Peyer's patch (tissue), 4 donors: ENCODE measurements at places on chromosomes 12 and 14. TPM values are rescaled to one million over a fixed set of nuclear protein-coding genes. Genes with fewer than 3 reads are reported as not detected.

GRCh38 chr14:25521616-25522015 is 471.7 kb upstream of the STXBP6 start:
- H3K36me3 ChIP-seq, result no peaks in the 10 kb centered on the region
- no peak overlapping the region for H3K4me3 ChIP-seq
- H3K27ac ChIP-seq, result no peak overlapping the region

- H3K27me3 ChIP-seq, result no peaks in the 10 kb centered on the region
- no peaks in the 10 kb centered on the region for H3K4me1 ChIP-seq
- no peak for DNase-seq
- no peak overlapping the region for H3K4me3 ChIP-seq
- H3K36me3 ChIP-seq, result no peaks in the 10 kb centered on the region
Observed at GRCh38 chr12:22103418-22103817, 57.4 kb downstream of the CMAS start.

- no peak for DNase-seq
- H3K36me3 ChIP-seq, result no peaks in the 10 kb centered on the region
- no peak overlapping the region for H3K27ac ChIP-seq
- H3K4me1 ChIP-seq, result no peaks in the 10 kb centered on the region
- H3K27me3 ChIP-seq, result no peaks in the 10 kb centered on the region
- no peak overlapping the region for H3K4me3 ChIP-seq
Observed at GRCh38 chr14:78324353-78324752, 154.2 kb downstream of the NRXN3 start.

LMNTD1 gene
- total RNA-seq, result not detected

DNA sequence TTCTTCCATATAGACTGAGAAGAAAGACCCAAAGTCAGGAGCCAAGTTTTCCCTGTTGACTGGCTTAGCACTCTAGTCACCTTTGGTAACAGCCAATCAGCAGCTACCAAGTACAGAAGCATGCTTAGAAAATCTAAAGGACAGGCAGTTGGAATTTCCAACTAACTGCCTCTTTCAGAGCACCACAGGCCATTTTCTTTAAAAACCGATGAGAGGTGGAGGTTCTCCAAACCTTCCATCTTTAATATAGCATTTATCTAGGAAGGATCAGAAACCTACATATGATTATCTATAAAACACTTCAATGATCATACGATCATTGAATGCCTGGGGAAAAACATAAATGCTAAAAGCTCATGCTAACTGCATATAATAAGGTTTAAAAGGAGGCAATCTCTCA is at the start of gene CATSPERB:
Gene CATSPERB (minus strand): TSS at position 101 of the 400 bp plus-strand sequence. CDS start 2,607 bp downstream, outside the sequence.
- H3K4me3 ChIP-seq, result no peak within 1 kb of the TSS
- H3K27me3 ChIP-seq, result no peaks in the 10 kb centered on the region
- no peaks in the 10 kb centered on the region for H3K36me3 ChIP-seq
- DNase-seq, result no peak

BCL11B gene
- total RNA-seq, result 9.9 TPM

AICDA gene
- 1.9 TPM for total RNA-seq

DNA sequence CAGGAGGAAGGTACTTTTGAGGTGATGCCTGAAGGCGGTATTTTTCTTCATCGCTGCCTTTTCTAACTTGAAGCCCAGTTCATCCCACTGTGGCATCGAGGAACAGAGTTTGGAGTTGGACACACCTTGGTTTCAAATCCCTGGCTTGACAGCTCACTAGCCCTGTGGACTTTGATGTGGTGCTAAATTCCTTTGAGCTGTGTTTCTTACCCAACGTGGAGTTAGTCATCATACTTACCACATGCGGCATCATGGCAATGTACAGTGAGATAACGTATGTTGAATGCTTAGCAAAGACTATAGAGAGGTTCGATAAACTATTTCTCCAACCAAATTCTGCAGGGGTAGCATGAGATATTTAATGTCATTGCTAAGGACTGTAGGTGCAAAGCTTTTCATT is 3.4 kb downstream of the PLEKHG3 start:
- no peaks in the 10 kb centered on the region for H3K27me3 ChIP-seq
- H3K4me1 ChIP-seq, result peaks cover 6% of the 10 kb centered on the region
- no peak overlapping the region for H3K4me3 ChIP-seq
- no peaks in the 10 kb centered on the region for H3K36me3 ChIP-seq

- no peak overlapping the region for H3K27ac ChIP-seq
- no peaks in the 10 kb centered on the region for H3K36me3 ChIP-seq
- H3K27me3 ChIP-seq, result no peaks in the 10 kb centered on the region
- H3K4me3 ChIP-seq, result no peak overlapping the region
- no peak for DNase-seq
- H3K4me1 ChIP-seq, result no peaks in the 10 kb centered on the region
Observed at GRCh38 chr12:110927546-110927945, 7.2 kb upstream of the MYL2 start.

OAS2 gene
- 18.2 TPM for total RNA-seq

DNA sequence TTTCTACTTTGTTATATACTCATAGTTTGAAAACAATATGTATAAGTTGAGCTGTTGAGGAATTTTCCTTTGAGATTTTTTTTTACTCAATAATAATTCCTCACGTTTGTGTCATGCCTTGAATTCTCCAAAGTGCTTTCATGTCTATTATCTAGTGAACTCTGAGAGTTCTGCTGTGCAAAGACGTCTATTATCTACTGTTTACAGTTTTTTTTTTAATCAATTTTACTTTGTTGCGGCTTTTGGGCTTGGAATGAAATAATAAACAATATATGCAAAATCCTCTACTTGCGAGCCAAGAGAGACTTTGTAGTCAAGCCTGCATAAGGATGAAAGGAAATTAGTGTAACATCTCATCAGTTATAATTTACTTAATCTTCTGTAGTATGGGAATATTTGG is 107.2 kb upstream of the FRMD6 start:
- no peak overlapping the region for H3K4me3 ChIP-seq
- H3K27ac ChIP-seq, result no peak overlapping the region
- H3K36me3 ChIP-seq, result no peaks in the 10 kb centered on the region
- H3K4me1 ChIP-seq, result no peaks in the 10 kb centered on the region
- no peaks in the 10 kb centered on the region for H3K27me3 ChIP-seq

CPNE6 gene
- not detected for total RNA-seq

- H3K4me3 ChIP-seq, result no peak overlapping the region
- no peak for DNase-seq
- H3K4me1 ChIP-seq, result no peaks in the 10 kb centered on the region
- H3K27ac ChIP-seq, result no peak overlapping the region
- H3K27me3 ChIP-seq, result no peaks in the 10 kb centered on the region
- H3K36me3 ChIP-seq, result no peaks in the 10 kb centered on the region
Observed at GRCh38 chr14:76925097-76925441, 98.9 kb downstream of the LRRC74A start.

HOXC9 gene
- 13.2 TPM for total RNA-seq

DNA sequence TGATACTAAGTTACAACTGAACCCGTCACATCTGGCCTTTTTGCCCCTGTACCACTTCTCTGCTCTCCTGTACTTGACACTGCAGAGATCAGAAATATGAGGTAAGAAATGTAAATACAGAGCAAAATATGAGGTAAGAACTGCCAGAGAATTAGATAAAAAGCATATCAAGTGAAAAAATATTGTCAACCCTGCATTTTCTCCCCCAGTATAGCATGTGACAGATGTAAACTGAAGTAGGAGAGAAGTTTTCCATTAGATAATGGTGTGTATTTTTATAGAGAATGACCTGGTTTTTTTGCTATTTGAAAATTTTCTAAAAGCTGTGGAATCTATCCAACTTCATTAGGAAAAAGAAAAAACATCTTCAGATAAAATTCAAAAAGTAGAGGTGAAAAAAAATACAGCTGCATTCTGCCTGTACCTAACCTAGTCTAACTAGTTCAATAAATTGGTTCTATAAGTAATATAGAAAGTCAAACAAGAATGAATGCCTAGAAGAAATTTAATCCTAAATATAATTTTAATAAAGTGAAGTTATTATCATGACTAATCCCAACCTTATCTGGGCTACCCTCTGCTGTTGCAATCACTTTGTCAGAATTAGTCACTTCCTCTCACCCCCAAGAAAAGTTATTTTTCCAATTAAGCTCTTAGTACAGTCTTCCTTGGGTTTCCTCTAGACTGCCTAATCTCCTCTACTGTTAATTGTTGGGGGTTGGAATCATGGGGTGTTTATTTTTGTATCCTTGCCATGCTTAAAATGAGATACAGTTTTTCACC is 210.0 kb downstream of the RASSF9 start:
- no peaks in the 10 kb centered on the region for H3K36me3 ChIP-seq
- no peak overlapping the region for H3K27ac ChIP-seq
- DNase-seq, result no peak
- H3K4me1 ChIP-seq, result no peaks in the 10 kb centered on the region

DNA sequence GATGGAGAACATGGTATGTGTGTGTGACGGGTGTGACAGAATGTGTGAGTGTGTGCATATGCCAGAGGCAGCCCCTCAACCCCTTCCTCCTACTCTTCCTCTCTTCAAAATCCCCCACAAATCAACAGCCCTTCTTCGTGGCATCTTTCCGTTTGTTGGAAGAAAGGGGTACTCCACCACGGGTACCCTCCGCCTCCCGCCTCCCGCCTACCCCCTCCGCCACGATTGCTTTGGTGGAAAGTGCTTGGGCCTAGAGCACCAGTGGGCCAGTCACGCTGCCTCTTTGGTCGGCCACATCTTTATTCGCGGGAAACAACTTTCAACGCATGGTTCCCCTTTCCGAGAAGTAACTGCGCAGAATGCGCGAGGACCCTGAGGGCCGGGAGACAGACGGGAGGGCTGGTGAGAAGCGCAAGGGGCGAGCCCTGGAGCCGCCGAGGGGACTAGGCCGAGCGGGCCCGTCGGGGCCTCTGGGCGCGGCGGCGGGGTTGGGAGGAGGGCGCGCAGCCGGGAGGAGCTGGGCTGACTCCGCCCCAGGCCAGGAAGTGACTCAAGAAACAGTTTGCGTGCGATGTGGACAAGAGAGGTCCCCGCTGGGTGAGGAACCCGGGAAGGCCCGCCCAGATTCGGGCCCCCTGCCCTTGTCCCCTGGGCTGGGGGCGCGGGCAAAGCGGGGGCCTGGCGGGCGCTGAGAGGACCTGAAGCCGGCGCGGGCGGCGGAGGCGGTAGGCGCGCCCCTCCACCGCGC is at the start of the genes CBLN3 and KHNYN:
Gene CBLN3 (minus strand): TSS at position 274 of the 748 bp plus-strand sequence. CDS start 614 bp downstream, outside the sequence.
Gene KHNYN (plus strand): TSS at position 560 of the 748 bp plus-strand sequence. CDS start 777 bp downstream, outside the sequence.
- peak within 1 kb of the TSS; percentile 88 for H3K4me3 ChIP-seq
- H3K4me1 ChIP-seq, result peaks cover 9% of the 10 kb centered on the region
- peak; percentile 96 for DNase-seq
- peak within 1 kb of the TSS; percentile 99 for H3K27ac ChIP-seq
- H3K36me3 ChIP-seq, result no peaks in the 10 kb centered on the region
- no peaks in the 10 kb centered on the region for H3K27me3 ChIP-seq

- H3K27ac ChIP-seq, result no peak overlapping the region
- no peaks in the 10 kb centered on the region for H3K36me3 ChIP-seq
- H3K27me3 ChIP-seq, result no peaks in the 10 kb centered on the region
Observed at GRCh38 chr14:30915596-30915995, 41.2 kb downstream of the COCH start.
